ENCODE measurements at places on chromosomes 16 and 17.
A peak's percentile ranks its signal among the peaks of the same experiment; 100 is the strongest.

- no peak overlapping the region for H3K27ac ChIP-seq
- DNase-seq: no peak
- H3K36me3 ChIP-seq: no peaks in the 10 kb centered on the region
- no peaks in the 10 kb centered on the region for H3K4me1 ChIP-seq
- H3K27me3 ChIP-seq: peaks cover 6% of the 10 kb centered on the region
Measured at GRCh38 chr17:69593716-69594115, 179.2 kb downstream of the MAP2K6 start.

GRCh38 chr16:15980329-15980728 lies 30.9 kb downstream of the ABCC1 start:
- no peak overlapping the region for H3K27ac ChIP-seq
- peaks cover 83% of the 10 kb centered on the region for H3K36me3 ChIP-seq
- no peak for DNase-seq
- no peaks in the 10 kb centered on the region for H3K27me3 ChIP-seq
- no peak overlapping the region for H3K4me3 ChIP-seq

- peaks cover 40% of the 10 kb centered on the region for H3K4me1 ChIP-seq
- H3K27ac ChIP-seq: no peak overlapping the region
- no peak for DNase-seq
- peaks cover 39% of the 10 kb centered on the region for H3K36me3 ChIP-seq
- peaks cover 2% of the 10 kb centered on the region for H3K27me3 ChIP-seq
- no peak overlapping the region for H3K4me3 ChIP-seq
Measured at GRCh38 chr17:79833744-79834564, 5.3 kb downstream of the CBX4 start.

- H3K4me3 ChIP-seq: peak overlapping the region; percentile 71
- H3K27ac ChIP-seq: peak overlapping the region; percentile 97
- peaks cover 92% of the 10 kb centered on the region for H3K4me1 ChIP-seq
- H3K27me3 ChIP-seq: no peaks in the 10 kb centered on the region
- DNase-seq: no peak
Measured at GRCh38 chr17:80789356-80789902, 202.2 kb upstream of the CHMP6 start.

DNA sequence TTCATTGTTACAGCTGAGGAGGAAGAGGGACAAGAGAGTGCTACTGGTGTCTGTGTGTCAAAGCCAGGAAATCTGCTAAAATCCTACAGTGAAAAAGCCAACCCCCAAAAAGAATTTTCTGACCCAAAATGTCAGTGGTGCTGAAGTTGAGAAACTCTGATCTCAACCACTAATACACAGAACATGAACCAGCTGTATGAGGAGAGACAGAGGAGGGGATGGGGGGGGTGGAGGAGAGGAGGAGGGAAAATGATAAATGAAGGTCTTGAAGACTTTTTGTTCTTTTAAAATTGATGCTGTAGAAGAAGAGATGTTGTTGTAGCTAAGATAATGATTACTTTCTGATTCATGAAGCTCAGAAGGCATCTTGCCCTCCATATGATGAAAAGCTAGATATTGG lies 27.4 kb upstream of the CDRT4 start:
- no peak overlapping the region for H3K27ac ChIP-seq
- H3K27me3 ChIP-seq: no peaks in the 10 kb centered on the region
- H3K4me3 ChIP-seq: no peak overlapping the region
